ENCODE measurements at places on chromosomes 16 and 17.

- no peak overlapping the region for H3K4me3 ChIP-seq
- no peaks in the 10 kb centered on the region for H3K36me3 ChIP-seq
- no peak for DNase-seq
- no peak overlapping the region for H3K27ac ChIP-seq
- H3K27me3 ChIP-seq = peaks cover 19% of the 10 kb centered on the region
- H3K4me1 ChIP-seq = no peaks in the 10 kb centered on the region
Measured at GRCh38 chr17:43916385-43916784, 9.0 kb upstream of the MPP2 start.

- no peak for DNase-seq
- H3K36me3 ChIP-seq = no peaks in the 10 kb centered on the region
- no peak overlapping the region for H3K27ac ChIP-seq
Measured at GRCh38 chr17:68507576-68507975, 4.7 kb upstream of the PRKAR1A start.

GRCh38 chr17:73956595-73957465 is 246.6 kb upstream of the RPL38 start:
- no peaks in the 10 kb centered on the region for H3K4me1 ChIP-seq
- H3K36me3 ChIP-seq = no peaks in the 10 kb centered on the region
- H3K27ac ChIP-seq = no peak overlapping the region
- peaks cover 46% of the 10 kb centered on the region for H3K27me3 ChIP-seq
- H3K4me3 ChIP-seq = no peak overlapping the region

DNA sequence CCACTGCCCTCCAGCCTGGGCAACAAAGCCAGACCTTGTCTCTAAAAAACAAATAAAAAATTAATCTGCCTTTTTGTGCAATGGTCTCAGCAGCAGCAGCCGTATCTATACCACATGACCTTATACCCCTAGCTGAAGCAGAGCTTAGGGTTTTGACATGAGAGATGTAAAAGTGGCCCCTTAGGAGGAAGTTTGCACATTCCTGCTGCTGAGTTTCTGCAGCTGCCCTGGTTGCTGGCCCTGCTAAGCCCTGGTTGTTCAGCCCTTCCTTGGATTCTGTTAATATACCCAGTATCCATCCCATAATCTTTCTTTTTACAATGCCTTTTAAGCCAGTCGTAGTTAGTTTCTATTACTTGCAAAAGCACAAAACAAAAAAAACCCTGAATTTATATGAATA is 33.0 kb upstream of the PRKCB start:
- H3K4me1 ChIP-seq = peaks cover 7% of the 10 kb centered on the region
- H3K27ac ChIP-seq = no peak overlapping the region
- no peak overlapping the region for H3K4me3 ChIP-seq
- H3K36me3 ChIP-seq = no peaks in the 10 kb centered on the region
- DNase-seq = no peak

- no peak for DNase-seq
- H3K4me1 ChIP-seq = peaks cover 2% of the 10 kb centered on the region
- no peak overlapping the region for H3K4me3 ChIP-seq
- H3K27me3 ChIP-seq = no peaks in the 10 kb centered on the region
- no peaks in the 10 kb centered on the region for H3K36me3 ChIP-seq
Measured at GRCh38 chr17:72989074-72989610, 103.3 kb downstream of the SLC39A11 start.

- peaks cover 10% of the 10 kb centered on the region for H3K36me3 ChIP-seq
- DNase-seq = no peak
- no peak overlapping the region for H3K4me3 ChIP-seq
- no peak overlapping the region for H3K27ac ChIP-seq
- no peaks in the 10 kb centered on the region for H3K4me1 ChIP-seq
Measured at GRCh38 chr16:14564861-14565687, 65.0 kb downstream of the PARN start.

- no peak for DNase-seq
- H3K27ac ChIP-seq = no peak overlapping the region
- no peaks in the 10 kb centered on the region for H3K27me3 ChIP-seq
- H3K4me1 ChIP-seq = no peaks in the 10 kb centered on the region
- no peaks in the 10 kb centered on the region for H3K36me3 ChIP-seq
Measured at GRCh38 chr17:376936-377863, 24.6 kb upstream of the RPH3AL start.

DNA sequence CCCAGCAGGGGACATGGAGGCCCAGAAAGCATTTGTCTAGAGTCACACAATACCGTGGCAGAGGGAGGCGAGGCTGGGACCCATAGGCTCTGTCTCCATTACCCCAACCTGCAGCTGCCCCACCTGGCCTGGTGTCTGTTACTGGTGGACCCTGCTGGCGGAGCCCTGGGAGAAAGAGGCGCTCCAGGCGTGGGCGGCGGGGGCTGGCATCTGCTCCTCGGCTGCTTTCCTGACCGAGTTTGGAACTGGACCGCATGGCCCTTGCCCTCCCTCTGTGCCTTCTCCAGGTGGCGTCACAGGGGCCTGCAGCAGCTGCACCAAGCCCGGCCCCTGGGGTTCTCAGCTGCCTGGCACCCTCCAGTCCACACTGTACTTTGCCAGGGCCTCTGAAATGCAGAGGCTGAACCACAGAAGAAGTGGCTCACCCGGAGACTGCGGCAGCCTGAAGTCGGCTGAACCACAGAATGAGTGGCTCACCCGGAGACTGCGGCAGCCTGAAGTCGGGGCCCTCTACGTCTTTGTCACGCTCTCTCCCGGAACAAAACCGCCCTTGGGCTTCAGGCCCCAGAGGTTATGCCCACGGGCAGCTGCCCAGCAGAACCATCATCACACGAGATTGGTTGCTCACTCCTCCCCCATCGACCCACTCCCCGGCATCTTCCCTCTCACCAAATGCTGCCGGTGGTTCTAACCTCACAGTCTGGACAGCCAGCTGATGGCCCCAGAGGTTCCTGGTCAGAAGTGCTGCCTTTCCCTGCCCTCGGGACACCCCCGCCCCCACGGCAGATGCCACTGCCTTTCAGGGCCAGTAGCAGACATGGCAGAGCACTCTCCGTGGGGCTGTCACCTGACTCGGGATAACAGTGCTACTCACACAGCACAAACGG is 20.2 kb downstream of the CBFA2T3 start:
- H3K4me1 ChIP-seq = peaks cover 3% of the 10 kb centered on the region
- no peaks in the 10 kb centered on the region for H3K36me3 ChIP-seq
- DNase-seq = no peak
- H3K27ac ChIP-seq = no peak overlapping the region
- no peak overlapping the region for H3K4me3 ChIP-seq

DNA sequence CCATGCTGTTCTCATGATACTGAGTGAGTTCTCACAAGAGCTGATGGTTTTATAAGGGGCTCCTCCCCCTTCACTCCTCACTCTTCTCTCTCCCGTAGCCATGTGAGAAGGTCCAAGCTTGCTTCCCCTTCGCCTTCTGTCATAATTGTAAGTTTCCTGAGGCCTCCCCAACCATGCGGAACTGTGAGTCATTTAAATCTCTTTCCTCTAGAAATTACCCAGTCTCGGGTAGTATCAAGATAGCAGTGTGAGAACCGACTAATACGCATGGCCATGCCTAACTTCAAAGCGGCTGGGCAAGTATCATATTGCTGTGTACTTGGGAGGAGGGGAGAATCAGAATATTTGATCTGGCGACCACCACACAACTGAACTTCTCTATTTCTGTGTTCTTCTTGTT is 88.3 kb downstream of the PRKCB start:
- H3K27ac ChIP-seq = no peak overlapping the region
- H3K4me1 ChIP-seq = no peaks in the 10 kb centered on the region
- DNase-seq = no peak
- H3K36me3 ChIP-seq = no peaks in the 10 kb centered on the region
- no peak overlapping the region for H3K4me3 ChIP-seq
- no peaks in the 10 kb centered on the region for H3K27me3 ChIP-seq

DNA sequence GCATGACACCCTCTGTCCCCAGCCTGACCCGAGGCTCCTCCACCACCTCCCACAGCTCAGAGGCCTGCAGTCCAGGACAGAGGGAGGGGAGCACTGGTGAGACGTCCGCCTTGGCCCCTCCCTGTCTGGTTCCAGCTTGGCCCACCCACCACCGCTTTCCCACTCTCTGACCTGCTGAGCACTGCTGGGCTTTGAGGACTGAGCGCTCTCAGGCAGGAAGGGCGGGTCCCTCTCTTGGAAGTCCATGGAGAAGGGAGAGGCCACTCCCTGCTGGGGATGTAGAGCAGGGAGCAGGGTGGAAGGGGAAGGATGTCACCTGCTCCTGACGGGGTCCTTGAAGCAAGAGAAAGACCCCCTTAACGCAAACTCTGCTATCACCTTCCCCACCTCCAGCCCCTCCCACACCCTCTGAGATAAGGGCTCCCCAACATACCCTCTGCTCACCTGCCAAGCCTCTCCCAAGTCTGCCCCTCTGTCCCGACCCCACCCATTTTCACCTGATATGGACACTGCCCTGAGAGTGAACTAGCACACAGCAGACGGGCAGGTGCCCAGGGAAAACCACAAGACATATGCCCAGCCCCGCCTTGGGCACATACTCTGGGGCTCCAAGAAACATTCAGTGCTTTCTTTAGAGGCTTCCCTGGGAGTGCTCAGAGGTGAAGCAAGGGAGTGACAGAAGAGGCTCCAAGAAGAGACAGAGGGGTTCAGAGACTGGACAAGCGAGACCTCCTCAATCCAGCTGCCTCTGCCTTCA is 1.4 kb downstream of the OSBPL7 start:
- no peak for DNase-seq
- no peaks in the 10 kb centered on the region for H3K27me3 ChIP-seq
- peak overlapping the region; percentile 67 for H3K27ac ChIP-seq
- H3K4me1 ChIP-seq = peaks cover 29% of the 10 kb centered on the region
- no peak overlapping the region for H3K4me3 ChIP-seq

DNA sequence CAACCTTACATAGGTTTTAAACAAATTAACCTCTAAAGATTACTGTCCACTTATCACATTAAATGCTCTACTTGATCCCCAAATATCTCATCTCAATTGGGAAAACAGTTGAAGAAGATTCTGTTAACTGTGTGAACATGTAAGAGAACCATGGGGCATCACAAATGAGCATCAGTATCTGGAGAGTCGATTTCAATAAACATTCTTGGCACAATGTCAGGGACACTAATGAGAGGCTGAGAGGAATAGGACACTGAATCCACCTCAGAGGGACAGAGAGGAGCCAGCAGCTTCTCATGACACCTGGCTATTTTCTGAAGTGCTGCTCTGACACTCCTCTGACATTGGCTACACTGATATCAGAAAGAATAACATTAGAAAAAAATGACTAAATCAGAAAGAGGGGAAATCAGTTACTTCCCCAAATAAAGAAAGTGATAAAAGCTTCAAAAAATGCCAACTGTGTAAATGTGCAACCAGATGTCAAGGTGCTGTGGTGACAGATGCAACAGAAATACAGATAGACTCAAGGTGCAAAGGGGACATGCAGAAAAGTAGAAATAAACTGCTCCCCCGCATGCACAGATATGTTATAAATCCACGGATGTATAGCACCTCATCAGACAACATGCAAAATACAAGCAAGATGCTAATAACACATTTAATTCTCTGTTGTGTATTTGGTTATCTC is 67.4 kb downstream of the SNX11 start:
- H3K36me3 ChIP-seq = peaks cover 8% of the 10 kb centered on the region
- DNase-seq = no peak
- H3K27ac ChIP-seq = no peak overlapping the region
- H3K4me1 ChIP-seq = peaks cover 5% of the 10 kb centered on the region

DNA sequence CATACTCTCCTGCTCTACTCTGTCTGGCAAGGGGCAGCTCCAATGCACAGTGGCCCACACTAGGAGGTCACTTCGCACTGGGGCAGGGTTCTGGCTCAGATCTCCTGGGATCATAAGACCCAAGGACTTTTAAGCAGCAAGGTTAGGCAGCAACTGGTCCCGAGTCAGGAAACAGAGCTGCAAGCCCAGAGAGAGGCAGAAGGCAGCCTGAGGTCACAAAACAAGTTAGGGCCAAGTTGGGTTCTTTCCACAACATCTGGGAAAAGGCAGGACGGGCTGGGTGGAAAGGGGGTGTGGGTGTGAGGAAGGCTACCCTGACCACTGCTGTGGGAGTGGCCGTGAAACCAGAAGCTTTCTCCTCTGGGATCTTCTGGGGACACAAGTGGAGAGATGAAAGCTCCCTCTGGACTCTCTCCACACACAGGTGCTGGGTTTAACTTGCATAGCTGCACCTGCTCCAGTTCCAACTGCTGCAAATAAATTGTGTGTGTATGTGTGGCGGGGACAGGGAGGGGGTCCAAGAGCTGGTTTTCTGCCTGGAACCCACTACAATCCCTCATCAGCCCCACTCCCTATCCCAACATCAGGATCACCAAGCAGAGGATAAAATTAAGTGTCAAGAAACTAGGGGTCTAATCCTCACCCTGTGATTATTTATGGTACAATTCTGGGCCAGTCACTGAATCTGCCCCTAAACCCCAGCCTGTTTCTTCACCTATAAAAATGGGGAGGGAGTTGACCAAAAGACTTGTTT is 8.0 kb upstream of the TSPOAP1 start:
- H3K36me3 ChIP-seq = no peaks in the 10 kb centered on the region
- no peak for DNase-seq
- no peaks in the 10 kb centered on the region for H3K27me3 ChIP-seq
- peak overlapping the region; percentile 90 for H3K4me3 ChIP-seq
- peaks cover 87% of the 10 kb centered on the region for H3K4me1 ChIP-seq

- H3K4me3 ChIP-seq = no peak overlapping the region
- H3K27me3 ChIP-seq = peaks cover 9% of the 10 kb centered on the region
- H3K4me1 ChIP-seq = no peaks in the 10 kb centered on the region
- H3K36me3 ChIP-seq = no peaks in the 10 kb centered on the region
- no peak overlapping the region for H3K27ac ChIP-seq
Measured at GRCh38 chr16:19095654-19096053, 18.1 kb upstream of the ITPRIPL2 start.

Measured in T-cell (primary cell).